Hematopoietic multipotent progenitor cell treated with erythropoietin and hydrocortisone succinate and interleukin-3 and kit ligand, for 6 days (in vitro differentiated cells): ENCODE measurements at places on chromosomes 3 and 15.

- DNase-seq = no peak
Measured at GRCh38 chr3:64278625-64279024, 53.4 kb upstream of the PRICKLE2 start.

GRCh38 chr3:86993704-86994103 is 2.8 kb upstream of the VGLL3 start:
- DNase-seq = no peak

GRCh38 chr3:127208483-127209100 is 15.7 kb downstream of the PRR23E start:
- DNase-seq = no peak

DNA sequence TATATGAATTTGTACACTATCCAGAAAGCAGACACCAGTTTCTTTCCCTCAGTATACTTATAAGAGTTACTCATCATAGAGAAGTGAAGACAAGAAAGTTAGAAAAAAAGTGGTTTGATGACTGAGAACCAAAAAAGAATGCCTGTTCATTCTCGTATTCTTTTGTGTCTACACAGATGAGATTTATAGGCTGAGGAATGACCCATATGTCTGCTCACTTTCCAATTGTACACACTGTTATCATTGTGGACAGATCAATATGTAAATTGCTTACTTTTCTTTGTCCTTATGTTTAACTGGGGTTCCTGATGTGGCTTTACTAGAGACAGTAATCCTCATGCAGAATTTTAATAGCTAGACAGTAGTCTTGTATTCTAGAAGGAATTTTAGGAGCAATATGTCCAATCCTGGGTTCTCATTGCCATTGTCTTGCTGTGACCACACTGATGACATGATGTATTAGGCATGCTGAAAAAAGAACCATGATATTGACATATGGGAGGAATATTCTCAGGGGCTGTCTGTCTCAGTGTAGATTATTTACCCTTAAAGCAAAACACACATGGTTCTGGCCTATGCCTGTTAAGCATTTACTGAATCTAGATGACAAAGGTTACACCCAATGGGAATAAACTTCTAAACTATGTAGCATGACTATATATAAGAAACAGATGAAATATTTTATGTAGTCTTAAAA is 669.7 kb downstream of the ROBO1 start:
- no peak for DNase-seq

- no peak for DNase-seq
Measured at GRCh38 chr15:100083572-100083971, 258.2 kb downstream of the ADAMTS17 start.

DNA sequence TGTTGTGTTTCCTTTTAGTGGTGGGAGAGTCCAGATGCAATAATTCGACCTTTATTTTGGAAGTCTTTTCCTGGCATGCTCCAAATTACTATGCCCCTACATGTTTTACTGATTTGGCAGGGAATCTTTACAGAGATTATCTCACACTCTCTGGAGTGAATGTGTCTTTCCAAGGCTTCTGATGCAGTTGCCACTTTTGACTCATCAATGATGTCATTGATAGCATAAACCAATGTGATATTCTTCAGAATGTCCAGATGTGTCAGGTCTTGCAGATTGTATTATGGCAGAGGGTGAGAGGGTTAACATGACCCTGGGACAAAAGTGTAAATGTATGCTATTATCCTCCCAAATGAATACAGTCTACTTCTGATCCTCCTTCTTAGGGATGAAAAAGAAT is 9.7 kb downstream of the RTP4 start:
- DNase-seq = no peak

DNA sequence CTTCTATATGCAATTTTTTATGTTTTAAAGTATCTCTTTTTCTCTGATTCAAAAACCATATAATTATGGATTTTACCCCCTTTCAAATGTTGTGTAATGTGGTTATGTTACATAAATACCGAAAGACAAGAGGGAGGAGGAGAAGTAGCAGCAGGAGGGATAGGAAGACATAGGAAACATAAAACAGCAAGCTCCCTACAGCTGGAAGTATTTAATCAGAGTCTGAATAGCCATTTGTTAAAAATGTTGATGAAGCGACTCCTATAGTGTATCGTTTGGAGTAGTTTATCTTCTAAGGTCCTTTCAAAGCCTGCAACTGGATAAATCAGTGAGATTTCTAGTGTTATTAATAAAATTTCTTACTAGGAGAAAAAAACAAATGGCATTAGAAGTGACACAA is 598.1 kb upstream of the GOLIM4 start:
- DNase-seq = no peak

DNA sequence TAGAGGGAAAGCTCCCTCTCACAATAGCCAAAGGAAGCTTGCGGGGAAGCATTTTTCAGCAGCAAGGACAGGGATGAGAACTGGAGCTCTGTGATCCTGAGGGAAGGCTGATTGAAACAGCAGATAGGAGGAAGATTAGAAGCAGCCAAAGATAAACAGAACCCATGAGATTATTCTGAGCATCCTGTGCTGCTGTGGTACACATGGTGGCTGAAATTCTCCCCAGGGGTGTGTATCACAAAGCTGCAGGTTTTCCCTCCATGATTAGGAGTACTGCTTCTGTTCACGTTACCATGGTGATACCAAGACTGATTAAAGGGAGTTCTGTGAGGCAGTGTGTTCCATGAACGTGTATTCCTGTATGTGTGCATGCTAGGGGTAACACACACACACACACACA is 30.3 kb upstream of the PSMD6 start:
- no peak for DNase-seq

DNA sequence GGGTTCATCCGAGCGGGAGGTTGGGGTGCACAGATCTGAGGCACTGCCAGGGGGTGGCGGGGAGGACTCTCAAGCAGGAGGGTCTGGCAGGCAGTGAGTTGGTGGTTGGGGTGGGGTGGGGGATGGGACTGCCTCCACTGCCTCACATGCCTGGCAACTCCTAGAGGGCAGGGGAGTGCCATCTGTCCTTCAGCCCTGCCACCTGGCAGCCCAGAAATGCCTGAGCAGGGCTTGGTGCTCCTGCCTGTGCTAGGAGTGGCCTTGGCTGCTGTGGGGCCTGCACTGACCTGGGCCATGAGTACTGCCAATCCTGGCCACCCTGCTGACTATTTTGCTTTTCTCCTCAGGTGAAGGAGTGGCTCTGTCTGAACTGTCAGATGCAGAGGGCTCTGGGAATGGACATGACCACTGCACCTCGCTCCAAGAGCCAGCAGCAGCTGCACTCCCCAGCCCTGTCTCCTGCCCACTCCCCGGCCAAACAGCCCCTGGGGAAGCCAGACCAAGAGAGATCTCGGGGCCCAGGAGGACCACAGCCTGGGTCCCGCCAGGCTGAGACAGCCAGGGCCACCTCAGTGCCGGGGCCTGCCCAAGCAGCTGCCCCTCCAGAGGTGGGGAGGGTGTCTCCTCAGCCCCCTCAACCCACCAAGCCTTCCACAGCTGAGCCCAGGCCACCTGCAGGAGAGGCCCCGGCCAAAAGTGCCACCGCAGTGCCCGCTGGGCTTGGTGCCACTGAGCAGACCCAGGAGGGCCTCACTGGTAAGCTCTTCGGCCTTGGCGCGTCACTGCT is 32.0 kb upstream of the APEH start:
- no peak for DNase-seq

DNA sequence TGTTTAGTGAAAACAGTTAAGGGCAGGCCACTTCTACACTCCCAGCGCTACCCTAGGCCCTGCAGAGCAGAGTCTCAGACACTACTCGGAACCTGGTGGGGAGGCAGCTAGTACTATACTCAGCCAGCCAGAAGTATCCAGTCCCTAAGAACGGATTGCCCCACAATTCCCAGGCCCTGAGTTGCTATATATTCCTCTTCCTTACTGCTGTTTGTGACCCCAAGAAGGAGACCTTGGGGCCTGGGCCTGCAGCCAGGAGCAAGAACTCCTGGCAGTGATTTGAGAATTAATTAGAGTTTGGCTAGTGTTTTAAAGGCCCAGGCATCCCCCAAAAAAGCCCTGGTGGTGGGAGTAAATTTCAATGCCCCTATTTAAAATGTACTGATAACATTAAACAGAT is 87.7 kb downstream of the RBPMS2 start:
- no peak for DNase-seq

GRCh38 chr3:158773845-158774830 is 27.7 kb upstream of the MFSD1 start:
- no peak for DNase-seq

DNA sequence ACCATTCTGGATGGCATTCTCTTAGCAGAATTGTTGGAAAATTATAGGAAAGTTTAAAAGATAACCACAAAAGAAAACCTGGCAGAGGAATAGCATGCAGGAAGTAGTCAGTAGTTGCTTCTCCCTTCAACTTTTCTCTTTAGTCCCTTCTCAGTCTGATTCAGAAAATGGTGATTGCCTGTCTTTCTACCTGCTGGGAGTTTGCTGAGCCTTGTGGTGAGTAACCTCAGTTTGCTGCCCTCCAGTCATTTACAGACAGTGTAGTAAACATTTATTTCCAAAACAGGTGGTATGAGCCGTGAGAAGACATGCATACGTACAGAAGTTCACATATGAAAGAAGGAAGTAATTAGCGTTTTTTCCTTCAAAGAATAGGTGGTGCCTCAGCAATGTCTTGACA is 224.7 kb upstream of the POU1F1 start:
- DNase-seq = no peak

GRCh38 chr3:198051836-198052235 is 91.8 kb downstream of the LMLN start:
- DNase-seq = peak; percentile 51

DNA sequence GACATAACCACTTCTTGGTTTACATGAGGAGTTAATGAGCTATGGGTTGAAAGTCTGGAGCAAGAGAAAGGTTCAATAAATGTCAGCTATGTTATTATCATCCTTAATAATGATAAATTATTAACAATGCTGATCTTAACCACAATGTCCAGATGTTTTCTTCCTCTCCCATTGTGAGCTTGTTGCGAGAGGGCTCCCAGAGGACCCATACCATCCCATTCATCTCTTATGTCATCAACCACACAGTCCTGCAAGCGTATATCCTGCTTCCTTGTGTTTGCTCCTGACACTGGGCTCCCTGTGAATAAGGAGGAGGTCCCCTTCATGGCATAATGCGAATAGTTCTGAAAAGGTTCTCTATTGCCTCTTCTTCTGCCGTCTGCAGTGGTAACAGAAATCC is 266.8 kb downstream of the TLE3 start:
- DNase-seq = no peak

- DNase-seq = peak; percentile 40
Measured at GRCh38 chr3:132488151-132488550, 70.8 kb downstream of the DNAJC13 start.

DNA sequence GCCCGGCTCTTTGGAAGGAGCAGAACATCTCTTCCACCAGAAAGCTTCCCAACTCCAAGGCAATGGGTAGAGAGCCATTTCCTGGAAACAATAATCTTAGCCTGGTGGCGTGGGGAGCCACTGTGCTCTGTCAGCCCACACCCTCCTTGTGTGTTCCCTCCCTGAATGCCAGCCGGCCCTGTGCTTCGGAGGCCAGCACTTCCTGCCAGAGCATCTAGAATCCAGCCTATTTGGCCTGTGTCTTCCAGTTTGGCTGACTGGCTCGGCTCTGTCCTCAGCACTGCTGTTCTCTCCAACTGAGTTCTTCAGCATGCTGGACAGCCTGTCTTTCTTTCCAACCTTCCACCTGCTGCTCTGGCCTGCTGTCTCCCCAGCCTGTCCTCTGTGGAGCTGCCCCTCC is 349.3 kb downstream of the MFSD1 start:
- no peak for DNase-seq

DNA sequence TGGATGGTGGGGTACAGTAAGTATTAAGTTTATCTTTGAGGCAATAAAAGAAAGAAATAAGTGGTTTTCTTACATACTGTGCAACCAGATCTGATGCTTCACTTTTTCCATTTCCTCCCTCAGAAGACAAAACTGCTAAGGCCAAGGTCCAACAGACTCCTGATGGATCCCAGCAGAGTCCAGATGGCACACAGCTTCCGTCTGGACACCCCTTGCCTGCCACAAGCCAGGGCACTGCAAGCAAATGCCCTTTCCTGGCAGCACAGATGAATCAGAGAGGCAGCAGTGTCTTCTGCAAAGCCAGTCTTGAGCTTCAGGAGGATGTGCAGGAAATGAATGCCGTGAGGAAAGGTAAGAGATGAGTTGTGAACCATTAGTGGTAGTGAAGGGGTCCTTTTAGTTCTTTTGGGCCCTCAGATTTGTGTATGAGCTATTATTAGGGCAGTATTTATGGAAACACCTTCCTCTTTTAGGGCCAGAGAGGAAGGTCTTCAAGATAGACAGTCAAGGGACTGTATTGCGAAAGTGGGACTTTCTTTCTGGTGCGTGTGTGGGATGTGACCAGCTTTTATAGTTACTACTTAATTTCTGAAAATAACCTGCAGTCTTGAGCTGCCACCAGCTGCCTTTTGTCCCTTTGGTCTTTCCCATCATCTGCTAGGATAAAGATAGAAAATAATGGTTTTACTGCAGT is 4.6 kb downstream of the ALAS1 start:
- peak; percentile 68 for DNase-seq

- DNase-seq = no peak
Measured at GRCh38 chr3:152836269-152836668, 1.3 kb downstream of the P2RY1 start.

- no peak for DNase-seq
Measured at GRCh38 chr15:48498828-48499227, 146.7 kb downstream of the FBN1 start.

GRCh38 chr3:42216302-42216701 is 49.7 kb downstream of the CCK start:
- DNase-seq = no peak

GRCh38 chr3:43726521-43726920 is 35.8 kb downstream of the ABHD5 start:
- no peak for DNase-seq

DNA sequence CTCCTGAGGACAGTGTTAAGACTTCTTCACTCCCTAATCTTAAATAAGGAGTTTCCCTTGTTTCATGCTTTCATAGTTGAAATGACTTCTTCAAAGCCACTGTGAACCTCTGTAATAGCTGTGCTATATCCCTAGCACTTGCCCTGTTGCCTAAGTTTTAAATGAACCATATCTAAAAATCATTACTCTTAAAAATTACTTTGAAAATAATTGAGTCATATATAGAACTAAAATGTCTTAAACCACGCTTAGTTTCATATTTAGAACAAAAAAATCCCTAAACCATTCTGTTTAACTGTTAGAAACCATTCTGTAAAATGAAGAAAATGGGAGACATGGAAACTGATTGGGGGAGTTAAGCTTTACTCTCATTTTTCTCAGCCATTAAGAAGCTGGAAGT is 29.8 kb downstream of the DNAJC19 start:
- DNase-seq = no peak

DNA sequence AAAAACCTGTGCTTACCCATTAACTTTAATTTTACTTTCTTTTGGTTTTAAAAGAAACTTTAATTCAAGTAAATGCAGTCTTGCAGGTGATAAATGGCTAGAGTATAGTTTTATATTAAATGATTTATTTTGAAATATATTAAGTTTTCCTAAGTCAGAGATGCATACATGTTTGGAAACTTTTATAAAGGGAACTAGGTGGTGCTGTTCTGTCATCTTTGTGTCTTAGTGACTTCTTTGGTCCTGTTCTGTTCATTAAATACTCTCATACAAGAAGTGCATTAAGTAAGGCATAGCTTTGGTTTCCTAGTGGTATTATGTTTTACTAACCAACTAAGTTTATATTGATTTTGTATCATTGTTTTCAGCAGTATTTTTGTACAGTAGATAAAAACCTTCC is 15.6 kb downstream of the CADM2 start:
- no peak for DNase-seq
